Activated CD8-positive, alpha-beta memory T cell treated with anti-CD3 and anti-CD28 coated beads for 1 hour (primary cell): ENCODE measurements at places on chromosomes 5 and 9.

- DNase-seq, result no peak
Observed at GRCh38 chr9:109317311-109317978, 3.4 kb downstream of the EPB41L4B start.

DNA sequence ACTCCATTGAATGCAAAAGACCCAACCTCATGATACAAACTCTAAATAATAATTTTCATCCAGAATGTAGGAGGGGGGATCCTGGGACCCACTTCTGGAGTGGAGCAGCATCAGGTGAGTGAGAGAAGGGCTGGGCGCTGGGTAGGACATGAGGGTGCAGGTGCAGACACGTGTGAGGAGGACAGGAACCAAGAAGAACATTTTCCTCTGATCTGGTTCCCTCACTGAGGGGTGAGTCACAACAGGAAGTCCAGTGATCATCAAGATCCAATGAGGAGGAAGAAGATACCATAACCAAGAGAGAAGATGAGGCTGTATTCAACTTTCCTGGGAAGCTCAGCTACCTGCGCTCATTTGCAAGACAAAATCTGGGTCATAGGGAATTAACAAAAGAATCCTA is 57.4 kb downstream of the SFXN1 start:
- no peak for DNase-seq

DNA sequence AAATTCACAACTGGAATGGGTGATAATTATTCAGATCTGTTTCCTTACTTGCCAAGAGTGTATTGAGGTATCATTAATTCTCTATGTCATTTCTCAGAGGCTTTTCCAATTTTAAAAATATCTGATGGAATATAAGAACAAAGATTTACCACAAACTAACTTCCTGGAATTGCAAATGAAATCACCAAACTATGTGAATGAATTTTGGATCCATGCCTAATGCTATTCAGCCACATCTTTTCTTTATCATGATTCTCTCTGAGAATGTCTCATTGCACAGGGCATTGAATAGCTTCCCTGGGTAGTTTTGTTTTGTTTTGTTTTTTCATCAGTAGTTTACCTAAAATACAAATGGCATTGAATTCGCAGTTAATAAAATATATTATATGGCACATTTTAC is 146.9 kb upstream of the FBN2 start:
- DNase-seq, result no peak

GRCh38 chr5:100840789-100841188 is 62.3 kb downstream of the ST8SIA4 start:
- DNase-seq, result no peak

DNA sequence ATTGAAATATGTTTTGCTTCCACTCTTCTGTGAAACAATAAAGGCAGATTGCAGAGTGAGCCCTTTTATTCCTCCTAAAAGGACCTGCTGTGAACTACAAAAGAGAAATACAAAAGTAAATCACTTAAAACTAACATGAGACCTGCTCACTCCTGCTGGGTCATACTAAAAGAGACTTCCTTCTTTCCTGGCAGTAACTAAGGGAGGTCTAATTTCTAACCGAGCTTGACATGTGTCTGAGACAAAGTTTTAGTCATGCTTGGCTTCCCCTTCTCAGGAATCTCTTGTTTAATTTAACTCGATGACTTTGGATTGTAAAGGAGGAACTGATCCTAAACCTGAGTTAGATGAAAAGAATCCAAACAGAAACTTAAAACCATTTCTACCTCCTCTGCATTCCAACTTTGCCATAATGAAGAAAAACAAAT is 86.4 kb upstream of the CDH6 start:
- no peak for DNase-seq

- no peak for DNase-seq
Observed at GRCh38 chr5:139335811-139336210, 5.8 kb upstream of the PAIP2 start.

DNA sequence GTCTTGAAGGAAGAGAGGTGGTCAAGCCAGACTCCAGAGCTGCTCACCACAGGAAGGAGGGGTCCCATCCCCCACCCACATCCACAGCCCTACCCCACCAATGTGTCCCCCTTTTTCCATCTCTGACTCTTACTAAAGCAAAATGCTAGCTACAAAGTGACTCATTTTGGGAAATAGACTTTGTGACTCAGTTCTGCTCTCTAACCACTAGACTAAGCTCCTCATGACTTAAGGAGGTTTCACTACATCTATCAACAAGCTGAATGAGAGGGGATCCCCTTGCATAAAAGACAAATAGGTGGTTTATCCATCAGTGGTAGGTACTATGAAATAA is 35.1 kb upstream of the ADRB2 start:
- no peak for DNase-seq

DNA sequence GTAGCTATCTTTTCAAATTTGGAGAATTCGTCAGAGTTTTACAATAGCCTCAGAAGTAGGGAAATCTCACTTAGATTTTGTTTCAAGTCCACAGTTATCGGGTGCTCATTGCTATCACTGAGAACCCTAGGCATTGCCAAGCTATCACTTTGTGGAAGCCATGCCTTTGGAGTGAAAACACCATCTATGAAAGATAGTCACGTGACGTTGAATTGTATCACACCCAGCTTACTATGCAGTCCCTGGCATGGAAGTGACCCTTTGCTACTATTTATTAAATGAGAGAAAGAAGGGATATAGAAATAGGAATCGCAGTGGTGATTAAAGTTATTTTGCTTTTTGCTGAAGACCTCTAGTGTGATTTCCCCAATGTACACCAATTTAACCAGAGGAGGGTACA is 97.2 kb downstream of the AOPEP start:
- no peak for DNase-seq

DNA sequence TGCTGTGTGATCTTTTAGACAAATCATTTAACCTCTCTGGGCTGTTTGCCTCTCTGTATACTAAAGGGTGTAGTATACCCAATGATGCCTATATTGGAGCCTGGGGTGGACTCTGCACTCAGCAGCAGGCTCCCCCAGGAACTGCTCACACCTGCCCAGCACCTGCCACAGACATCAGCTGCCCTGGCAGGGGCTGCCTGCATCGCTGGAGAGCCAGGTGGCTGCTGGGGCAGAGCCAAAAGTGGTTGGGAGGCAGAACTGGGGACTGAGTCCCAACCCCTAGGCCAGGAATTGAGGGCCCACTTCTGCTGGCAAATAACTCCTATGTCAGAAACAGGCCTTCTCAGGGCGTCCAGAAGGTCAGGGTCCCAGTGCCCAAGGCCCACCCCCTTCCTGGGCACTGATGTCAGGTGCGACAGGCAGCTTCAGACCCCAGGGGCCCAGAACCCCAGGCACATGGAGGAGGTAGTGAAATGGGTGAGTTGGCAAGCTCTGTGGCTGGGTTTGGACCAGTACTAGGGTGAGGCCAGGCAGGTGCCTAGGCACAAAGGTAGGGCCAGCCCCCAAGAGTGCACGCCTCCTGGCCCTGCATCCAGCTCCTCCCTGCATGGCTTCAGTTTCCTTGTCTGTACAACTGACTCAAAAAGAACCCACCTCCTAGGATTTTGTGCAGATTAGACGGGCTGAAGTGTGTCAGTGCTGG is 5.8 kb downstream of the UNC5A start:
- DNase-seq, result no peak
